ENCODE measurements at places on chromosomes 12 and 14. TPM values are rescaled to one million over a fixed set of nuclear protein-coding genes. Genes with fewer than 3 reads are reported as not detected.
A peak's percentile ranks its signal among the peaks of the same experiment; 100 is the strongest.

DNA sequence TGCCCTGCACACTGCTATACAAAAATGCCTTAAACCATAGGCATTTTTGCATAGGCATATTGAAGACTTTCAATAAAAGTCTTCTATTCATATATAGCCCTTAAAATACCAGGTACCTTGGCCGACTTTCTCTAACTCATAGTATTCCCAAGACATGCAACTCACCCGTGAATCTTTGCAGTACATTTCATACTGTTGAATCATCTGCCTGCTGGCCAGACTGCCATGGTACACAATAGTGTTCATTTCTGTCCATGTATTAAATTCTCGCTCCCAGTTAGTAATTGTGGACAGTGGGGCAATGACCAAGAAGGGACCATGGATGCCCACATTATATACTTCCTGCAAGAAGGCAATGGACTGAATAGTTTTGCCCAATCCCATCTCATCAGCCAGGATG lies 24.3 kb upstream of the SUPT16H start:
- no peaks in the 10 kb centered on the region for H3K27me3 ChIP-seq
- H3K4me3 ChIP-seq = no peak overlapping the region
- DNase-seq = no peak
- no peak overlapping the region for H3K27ac ChIP-seq

DNA sequence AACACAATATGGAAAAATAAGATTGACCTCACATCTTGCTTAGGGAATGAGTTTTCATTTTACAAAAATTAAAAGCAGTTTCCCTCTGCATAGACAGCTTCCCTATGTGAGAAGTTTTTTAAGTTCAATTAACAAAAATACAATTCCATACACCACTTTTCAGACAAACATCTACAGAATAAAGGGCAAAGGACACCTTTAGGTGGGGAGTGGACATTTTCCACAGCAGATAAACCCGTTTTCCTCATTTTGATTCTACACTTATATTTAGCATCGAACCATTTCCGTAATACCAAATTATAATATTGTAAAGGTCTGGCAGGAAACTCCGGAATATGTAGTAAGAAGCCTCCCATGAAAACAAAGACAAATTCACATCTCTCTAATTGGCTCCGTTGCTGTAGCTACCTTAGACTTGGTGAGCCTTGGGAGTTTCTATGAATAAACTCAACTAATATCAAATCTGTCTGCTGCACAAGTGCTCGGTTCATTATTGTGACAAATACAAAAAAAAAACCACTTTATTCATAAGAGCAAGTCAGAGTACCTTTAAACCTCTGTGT lies 1.7 kb downstream of the ARMH4 start:
- no peaks in the 10 kb centered on the region for H3K36me3 ChIP-seq
- no peak overlapping the region for H3K4me3 ChIP-seq
- no peak overlapping the region for H3K27ac ChIP-seq

- H3K27me3 ChIP-seq = no peaks in the 10 kb centered on the region
- H3K27ac ChIP-seq = peak overlapping the region; percentile 36
- H3K36me3 ChIP-seq = peaks cover 16% of the 10 kb centered on the region
- H3K4me3 ChIP-seq = no peak overlapping the region
- DNase-seq = peak; percentile 91
- H3K4me1 ChIP-seq = peaks cover 16% of the 10 kb centered on the region
Observed at GRCh38 chr12:116937640-116938039, 26.9 kb downstream of the FBXW8 start.

GRCh38 chr14:75222208-75222701 lies 45.8 kb upstream of the TMED10 start:
- H3K27ac ChIP-seq = no peak overlapping the region
- no peak overlapping the region for H3K4me3 ChIP-seq
- H3K27me3 ChIP-seq = no peaks in the 10 kb centered on the region
- no peaks in the 10 kb centered on the region for H3K36me3 ChIP-seq
- H3K4me1 ChIP-seq = peaks cover 7% of the 10 kb centered on the region

The FZD10 gene
- polyA plus RNA-seq = 14.0 TPM

The NID2 gene
- polyA plus RNA-seq = 93.6 TPM

The RNU4-1 gene
- polyA plus RNA-seq = not detected

The ANKS1B gene
- polyA plus RNA-seq = 2.8 TPM
